ENCODE measurements at places on chromosomes 12 and 14.

- no peak for DNase-seq
Observed at GRCh38 chr12:47545938-47546609, 159.8 kb downstream of the RPAP3 start.

- no peak for DNase-seq
Observed at GRCh38 chr12:60981473-60981872, 1278.7 kb upstream of the USP15 start.

- no peak for DNase-seq
Observed at GRCh38 chr12:94433744-94434143, 25.9 kb downstream of the CEP83 start.

DNA sequence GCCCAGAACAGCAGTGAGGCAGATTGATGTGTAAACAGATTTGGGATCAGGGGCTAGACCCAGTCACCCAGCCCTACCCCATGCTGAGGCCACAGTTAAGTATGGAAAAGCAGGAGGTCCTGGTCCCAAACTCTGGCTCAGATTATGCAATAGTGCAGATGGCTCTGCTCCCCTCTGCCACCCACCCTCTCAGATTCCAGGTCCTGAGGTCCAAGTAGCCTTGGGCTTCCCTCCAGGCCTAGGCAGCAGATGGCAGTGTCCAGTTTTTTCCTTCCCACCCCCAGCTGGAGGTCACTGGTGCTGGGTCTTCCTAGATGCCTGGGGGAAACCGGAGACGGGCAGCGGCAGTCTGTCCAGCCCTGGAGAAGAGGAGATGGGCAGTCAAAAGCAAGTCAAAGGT lies 2.8 kb upstream of the DHH start:
- DNase-seq = no peak

DNA sequence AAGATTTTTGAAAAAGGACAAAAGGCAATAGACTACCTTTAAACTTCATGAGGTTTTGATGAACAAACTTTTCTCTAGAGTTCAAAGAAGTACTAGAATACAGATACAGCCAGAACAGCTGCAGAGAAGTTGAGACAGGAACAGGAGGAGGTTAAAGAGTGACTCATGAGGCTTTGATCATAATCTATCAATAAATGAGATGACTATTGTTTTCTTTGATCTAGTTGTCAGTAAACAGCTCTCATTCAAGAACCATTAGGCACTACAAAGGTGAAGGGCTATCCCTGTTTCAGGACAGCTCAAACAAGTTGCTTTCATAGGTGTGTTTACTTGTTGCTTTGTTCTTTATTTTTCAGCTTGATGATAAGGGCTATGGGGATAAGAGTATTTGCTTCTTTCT lies 2.4 kb downstream of the WASHC3 start:
- no peak for DNase-seq

GRCh38 chr14:70838076-70838475 lies 28.8 kb upstream of the MAP3K9 start:
- DNase-seq = no peak

DNA sequence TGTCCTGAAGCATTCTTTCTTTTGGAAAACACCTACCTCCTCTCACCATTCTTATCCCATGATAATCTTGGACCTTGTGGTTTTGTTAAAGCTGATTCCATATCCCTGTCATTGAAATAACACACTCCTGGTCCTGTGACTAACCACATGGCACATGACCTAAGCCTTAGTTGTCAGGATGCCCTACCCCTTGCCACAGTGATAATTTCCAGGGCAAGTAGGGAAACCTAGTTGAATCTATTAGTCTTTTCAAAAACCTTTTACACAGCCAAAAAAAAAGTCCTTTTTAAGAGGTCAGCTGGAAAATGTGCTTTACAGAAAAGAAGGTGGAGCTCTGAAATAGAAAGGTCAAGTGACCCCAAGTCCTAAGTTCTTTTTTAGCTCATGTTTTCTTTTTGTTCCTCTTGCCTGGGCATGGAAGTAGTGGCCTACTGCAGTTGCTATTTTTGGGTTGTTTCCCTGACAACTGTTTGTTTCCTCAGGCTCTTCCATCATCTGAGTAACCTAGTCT lies 608.4 kb downstream of the LRFN5 start:
- DNase-seq = no peak

GRCh38 chr14:24079491-24080141 lies 8.3 kb downstream of the CPNE6 start:
- DNase-seq = no peak

DNA sequence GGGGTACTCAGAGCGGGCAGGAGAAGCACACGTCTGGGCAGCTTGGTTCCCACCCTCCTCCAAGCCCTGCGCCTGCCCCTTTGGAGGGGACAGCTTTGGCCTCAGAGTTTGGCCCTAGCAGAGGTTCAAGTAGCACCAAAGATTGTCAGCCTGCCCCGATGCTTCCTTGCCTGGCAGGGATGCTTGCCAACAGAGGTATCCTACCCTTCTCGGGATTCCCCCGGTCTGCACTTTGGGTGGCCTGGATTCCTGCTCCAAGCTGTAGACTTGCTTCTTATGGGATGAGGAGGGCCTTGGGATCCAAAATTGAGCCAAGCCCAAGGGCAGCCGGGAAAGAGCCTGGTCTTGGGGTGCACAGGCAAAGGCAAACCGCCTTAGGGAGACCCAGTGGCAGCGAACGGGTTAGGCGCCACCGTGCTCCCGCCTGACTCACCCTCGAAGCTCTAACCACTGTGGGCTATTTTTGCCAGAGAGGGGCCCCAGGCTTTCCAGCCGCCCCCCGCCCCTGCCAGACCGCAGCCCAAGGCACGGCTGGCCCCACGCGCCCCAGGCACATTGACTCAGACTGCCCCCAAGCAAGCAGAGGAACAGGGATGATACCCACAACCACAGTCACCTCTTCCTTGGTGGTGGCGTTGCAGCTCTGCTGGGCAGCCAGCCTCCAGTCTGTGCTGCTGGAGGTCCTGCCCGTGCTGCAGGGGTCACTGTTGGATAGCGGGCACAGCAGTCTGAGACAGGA lies 847 bp upstream of the WNT10B start:
- DNase-seq = no peak

DNA sequence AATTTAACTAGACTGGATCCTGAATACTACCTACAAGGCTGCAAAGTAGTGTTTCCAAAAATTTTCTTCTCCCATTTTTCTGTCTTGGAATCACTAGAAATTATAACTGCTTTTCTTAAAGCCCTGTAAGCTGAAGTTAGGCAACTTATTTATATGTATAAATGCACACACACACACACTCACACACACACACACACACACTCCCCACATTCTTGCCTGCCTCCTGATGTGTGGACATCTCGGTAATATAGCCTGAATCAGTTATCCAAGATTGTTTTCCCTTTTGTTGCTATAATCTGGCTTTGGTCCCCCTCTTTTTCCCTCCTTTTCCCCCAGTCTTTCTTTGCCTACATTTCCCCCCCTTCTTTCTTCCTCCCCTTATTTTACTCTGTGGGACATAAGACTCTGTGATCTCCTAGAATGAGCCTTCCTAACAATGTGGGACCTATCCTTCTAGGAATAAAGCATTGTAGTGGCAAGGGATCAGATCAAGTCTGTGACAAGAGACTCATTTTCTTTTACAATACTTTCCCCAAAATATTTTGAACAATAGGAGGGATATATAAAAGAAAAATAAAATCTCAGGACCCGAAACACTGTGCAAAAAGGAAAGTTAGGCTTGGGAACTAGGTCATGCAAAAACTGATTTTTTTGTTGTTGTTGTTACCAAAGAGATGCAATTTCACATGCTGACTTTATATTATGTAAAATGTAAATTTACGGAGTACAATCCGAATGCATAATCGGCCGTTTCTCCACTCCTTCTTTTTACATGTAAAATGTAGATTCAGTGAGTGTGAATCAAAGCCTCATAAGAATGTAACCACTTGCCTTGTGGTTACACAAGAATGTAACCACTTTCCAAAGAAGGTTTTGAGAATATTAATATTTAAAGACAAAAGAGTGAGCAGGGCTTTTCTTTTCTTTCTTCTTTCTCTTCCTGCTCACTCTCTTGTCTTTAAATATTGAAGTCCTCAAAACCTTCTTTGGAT lies 26.3 kb upstream of the CD69 start:
- no peak for DNase-seq

DNA sequence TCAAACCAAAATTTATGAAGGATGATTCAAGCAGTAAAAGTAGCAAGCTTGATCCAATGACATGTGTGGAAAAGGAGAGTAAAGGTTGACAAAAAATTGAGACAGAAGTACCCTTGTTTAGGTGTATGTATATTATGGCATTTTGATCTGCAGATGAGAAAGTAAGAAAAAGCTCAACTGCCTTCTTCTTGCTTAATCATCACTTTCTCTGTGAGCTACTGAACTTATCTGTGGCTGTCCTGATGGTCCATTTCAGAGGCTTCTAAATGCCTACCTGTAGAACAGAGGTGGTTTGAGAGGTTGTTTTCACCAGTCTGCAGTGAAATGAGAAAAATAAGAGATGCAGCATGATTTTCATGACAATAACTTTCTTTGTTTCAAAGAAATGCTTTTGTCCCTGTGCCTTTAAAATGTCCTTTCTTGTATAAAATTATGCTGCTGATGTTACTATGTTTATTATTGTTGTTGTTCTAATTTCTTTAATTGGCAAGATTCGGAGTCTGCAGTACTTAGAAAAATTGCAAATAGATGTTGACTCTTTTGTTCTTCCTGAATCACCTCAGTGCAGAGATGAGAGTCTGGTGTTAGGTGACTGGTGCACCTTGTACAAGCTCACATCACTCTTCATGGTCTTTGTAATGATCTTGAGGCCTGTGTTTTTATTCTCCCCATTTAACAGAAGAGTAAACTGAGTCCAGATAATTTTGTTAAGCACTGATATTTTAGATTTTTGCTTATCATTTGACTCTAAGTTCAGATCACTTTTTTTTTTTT lies 821.9 kb downstream of the VRK1 start:
- DNase-seq = no peak

DNA sequence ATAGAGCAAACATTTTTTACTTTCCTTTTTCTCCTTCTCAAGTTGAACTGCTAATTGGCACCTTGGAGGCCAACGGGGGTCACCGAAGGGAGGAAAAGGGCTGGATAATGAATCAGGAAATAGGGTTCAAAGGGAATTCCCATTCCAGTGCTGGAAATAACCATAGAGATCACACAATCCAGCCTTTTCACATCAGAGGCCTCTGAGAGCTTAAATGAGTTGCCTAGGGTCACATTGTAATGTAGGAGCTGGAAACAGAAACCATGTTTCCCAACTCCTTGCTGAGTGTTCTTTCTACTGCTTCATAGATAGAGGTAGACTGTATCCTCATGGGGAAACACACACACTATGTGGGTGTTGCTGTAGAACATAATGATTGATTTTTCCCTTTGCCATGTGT lies 60.6 kb upstream of the DDHD1 start:
- DNase-seq = no peak

GRCh38 chr14:71117839-71118743 lies 210.8 kb downstream of the PCNX1 start:
- no peak for DNase-seq

- DNase-seq = no peak
Observed at GRCh38 chr12:132114667-132115066, 29.5 kb downstream of the DDX51 start.
